Ureter (tissue), 1 donor: ENCODE measurements at places on chromosomes 3 and 15. TPM values are rescaled to one million over a fixed set of nuclear protein-coding genes. Genes with fewer than 3 reads are reported as not detected.

DNA sequence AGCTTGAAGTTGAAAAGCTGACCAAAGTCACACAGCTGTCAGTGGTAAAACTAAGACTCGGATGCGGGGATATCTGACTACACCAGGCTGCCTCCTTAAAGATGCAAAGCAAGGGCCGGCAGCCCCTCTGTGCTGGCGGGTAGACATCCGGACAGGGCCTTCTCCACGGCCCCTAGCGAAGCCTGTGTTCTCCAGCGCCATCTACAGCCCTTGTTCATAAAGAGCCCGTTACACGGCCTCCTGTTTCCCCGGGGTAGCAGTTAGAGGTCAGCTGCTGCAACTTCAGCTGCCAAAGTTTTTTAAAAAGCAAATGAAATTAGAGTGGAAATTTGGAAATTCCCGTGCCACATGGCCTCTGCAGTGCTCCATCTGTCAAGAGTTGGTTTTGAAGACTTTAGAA, 383.0 kb downstream of the TBL1XR1 start:
- no peak for DNase-seq

DNA sequence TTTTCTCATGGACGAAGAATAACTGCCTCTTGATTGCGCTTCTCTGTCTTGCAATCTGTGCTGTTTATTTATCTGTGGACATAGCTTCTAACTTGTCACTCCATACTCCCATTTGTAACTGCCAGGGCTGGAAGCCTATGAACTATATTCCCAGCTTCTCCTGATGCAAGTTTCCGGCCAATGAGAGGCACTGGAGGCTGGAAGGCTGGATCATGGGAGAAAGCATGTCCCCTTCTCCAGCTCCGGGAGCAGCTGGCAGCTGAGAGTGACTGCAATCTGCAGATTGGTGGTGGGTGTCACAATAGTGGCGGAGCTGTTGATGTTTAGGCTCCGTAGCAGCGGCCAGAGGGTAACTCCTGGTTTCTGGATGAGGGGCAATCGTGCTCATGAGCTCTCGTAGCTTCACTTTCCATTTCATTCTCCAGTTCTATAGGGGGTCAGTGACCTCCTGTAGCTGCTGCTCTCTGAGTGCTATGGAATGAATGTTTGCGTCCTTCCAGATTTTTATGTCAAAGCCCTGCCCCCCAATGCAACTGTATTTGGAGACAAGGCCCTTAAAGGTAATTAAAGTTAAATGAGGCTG, 35.7 kb upstream of the PCSK6 start:
- no peak for DNase-seq

- DNase-seq = no peak
Observed at GRCh38 chr3:63324621-63325020, 46.5 kb downstream of the SYNPR start.

DNA sequence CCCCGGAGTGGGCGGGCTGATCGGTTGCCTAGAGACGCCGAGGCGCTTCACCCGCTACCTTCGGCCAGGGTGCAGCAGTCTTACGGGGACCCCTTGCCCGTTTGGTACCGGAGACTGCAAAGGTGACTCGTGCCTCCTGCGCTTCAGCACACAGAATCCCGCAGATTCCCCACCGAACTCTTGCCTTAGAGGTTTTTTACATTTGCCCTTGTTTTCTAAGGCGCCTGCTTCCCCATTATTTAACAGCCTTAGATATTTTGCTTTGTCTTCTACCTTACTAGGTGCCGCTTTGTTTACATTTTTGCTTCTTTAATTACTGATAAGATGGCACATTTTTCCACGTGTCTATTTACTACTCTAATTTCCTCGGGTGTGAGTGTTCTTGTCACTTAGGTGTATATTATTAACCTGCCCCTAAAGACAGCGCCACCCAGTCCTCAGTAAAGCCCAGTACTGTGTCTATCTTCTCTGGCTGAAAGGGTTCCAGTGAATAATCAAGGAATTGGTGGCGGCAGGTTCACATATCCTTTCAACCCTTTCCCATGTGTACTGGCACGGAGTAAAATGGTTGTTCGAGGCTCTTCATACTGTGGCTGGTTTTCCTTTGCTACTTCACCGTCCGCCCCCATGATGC, 573 bp upstream of the CEP152 start:
- no peak for DNase-seq

GRCh38 chr15:89192136-89192535, 29.2 kb downstream of the RLBP1 start:
- DNase-seq = no peak

DNA sequence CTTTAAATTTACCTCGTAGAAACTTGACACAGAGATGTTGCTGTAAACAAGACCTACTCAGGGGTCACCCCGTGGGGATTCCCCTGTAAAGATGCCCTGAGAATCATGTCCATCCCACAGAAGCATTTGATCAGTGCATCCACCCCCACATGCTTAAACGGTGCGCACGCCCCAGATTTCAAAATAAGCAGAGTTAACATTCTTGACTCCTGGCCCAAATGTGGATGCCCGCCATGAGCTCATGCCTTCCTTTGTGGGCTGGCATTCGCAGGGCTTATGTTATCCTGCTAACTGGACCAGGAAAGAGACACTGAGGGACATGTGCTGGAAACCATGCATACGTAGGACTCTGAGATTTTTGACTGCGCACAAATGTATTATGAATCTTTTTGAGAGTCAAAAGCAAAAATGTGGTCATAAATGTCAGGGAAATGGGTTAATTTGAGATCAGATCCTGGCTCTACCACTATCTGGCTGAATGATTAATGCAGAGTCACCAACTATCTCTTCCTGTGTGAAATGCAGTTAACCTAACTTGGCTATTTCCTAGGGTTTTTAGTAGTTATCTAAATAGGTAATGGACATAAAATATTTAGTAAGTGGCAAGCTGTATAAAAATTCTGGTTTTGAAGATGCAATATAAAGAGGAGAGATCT, 9.1 kb upstream of the TP63 start:
- no peak for DNase-seq

- DNase-seq = no peak
Observed at GRCh38 chr15:33360886-33361285, 50.1 kb downstream of the RYR3 start.

Gene CPEB1
- total RNA-seq = 3.7 TPM
